Activated T-helper 1 cell treated with anti-CD3 and anti-CD28 coated beads, Interleukin-12 subunit alpha, Interleukin-12 subunit beta, Interleukin-2, Interleukin-4 antibody, amounts not matched to agents 30 ng/mL and 10 ng/mL and 1 ng/mL, durations not matched to agents 14 hours and 24 hours and 36 hours (primary cell): ENCODE measurements at places on chromosomes 1 and 21. TPM values are rescaled to one million over a fixed set of nuclear protein-coding genes. Genes with fewer than 3 reads are reported as not detected.
A peak's percentile ranks its signal among the peaks of the same experiment; 100 is the strongest.

Gene DDR2
- 0.44 and 0.66 TPM in 2 replicates for total RNA-seq

DNA sequence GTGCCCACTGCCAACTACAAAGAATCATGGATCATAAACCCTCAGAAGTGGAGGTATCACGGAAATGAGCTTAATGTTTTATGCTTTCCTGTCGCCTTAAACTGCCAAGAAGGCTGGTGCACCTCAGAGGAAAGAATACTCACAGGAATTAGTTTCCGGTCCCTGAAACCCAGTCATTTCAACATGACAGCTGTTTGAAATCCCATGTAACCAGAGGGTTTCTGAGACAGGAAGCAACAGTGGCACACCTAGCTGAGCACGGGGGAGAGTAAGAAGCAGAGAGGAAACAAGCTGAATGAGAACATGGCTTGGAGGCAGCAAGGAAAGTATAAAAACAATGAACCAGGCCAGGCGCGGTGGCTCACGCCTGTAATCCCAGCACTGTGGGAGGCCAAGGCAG lies 3.9 kb downstream of the JAK1 start:
- peak; percentile 29 for DNase-seq

DNA sequence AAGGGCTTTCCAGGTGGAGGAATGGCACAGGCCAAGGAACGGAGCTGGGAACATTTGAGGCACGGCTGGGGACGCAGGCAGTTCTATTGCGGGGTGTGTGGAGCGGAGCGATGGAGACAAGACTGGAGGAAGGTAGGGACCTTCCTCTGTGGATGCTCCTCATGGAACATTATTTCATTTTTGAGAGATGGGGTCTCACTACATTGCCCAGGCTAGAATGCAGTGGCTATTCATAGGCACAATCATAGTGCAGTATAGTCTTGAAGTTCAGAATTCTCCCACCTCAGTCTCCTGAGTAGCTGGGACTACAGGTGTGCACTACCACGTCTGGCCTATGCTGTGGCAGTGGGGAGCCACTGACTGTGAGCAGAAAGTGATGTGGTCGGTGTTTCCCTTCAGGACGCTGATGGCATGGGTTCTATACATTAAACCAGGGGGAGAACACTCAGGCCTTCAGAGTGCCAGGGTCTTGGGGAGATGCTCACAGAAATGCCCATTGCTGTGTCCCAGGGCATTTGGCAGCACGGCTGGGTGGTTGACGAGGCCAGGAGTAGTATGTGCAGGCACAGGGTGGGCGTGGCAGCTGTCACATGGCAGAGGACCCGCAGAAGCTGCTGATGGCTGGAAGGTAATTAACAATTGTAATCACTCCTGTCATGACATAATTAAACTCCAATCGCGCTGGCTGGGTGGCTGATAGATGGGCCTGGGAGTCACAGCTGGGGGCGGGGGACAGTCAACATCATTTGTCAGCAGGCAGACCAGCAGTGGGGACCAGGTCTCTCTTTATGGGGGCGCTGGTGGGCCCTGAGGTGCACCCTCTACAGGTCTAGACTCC lies 40.8 kb upstream of the ACOT11 start:
- DNase-seq, result no peak

DNA sequence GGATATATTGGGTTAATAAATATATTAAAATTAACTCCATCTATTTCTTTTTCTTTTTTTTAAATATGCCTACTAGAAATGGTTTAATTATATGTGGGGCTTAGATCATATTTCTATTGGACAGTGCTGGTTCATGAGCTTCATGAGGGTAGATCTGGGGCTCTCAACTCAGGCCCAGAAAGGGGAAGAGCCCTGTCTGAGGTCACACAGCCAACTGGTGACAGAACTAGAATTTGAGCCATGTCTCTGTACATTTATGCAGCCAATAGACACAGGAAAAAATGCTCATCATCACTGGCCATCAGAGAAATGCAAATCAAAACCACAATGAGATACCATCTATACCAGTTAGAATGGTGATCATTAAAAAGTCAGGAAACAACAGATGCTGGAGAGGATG lies 5.1 kb upstream of the EPHB2 start:
- DNase-seq, result no peak

- no peak for DNase-seq
Measured at GRCh38 chr1:36781098-36781497, 253.2 kb downstream of the GRIK3 start.

Gene LDLRAD2
- total RNA-seq, result not detected in 2 replicates

GRCh38 chr1:90220496-90220895 lies 225.6 kb downstream of the ZNF326 start:
- DNase-seq, result no peak

GRCh38 chr21:28256837-28257236 lies 735.8 kb downstream of the LTN1 start:
- no peak for DNase-seq

- peak; percentile 11 for DNase-seq
Measured at GRCh38 chr21:42061195-42061985, 9.7 kb upstream of the UMODL1 start.

- DNase-seq, result no peak
Measured at GRCh38 chr1:84907095-84907827, 14.3 kb upstream of the LPAR3 start.

DNA sequence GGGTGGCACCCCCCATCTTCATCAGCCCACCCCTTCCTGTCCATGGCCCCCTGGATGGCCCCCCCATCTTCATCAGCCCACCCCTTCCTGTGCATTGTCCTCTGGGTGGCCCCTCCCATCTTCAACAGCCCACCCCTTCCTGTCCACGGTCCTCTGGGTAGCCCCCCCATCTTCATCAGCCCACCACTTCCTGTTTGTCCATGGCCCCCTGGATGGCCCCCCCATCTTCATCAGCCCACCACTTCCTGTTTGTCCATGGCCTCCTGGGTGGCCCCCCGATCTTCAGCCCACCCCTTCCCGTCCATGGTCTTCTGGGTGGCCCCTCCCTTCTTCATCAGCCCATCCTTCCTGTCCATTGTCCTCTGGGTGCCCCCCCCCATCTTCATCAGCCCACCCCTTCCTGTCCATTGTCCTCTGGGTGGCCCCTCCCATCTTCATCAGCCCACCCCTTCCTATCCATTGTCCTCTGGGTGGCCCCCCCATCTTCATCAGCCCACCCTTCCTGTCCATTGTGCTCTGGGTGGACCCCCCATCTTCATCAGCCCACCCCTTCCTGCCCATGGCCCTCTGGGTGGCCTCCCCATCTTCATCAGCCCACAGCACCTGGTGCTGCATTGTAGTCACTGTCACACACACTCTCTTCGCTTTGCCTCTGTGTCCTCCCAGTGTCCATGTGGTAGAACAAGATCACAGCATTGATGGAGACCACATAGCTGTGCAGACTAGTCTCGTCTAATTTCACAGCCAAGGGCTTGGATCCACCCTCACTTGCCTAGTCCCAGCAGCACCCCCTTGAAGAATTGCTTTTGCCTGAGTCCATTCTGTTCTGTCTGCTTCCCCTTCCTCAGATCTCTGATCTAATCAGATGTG lies 95.9 kb downstream of the PCBP3 start:
- no peak for DNase-seq

Gene TCHH
- not detected in 2 replicates for total RNA-seq

Gene SFPQ
- 398 and 404 TPM in 2 replicates for total RNA-seq

DNA sequence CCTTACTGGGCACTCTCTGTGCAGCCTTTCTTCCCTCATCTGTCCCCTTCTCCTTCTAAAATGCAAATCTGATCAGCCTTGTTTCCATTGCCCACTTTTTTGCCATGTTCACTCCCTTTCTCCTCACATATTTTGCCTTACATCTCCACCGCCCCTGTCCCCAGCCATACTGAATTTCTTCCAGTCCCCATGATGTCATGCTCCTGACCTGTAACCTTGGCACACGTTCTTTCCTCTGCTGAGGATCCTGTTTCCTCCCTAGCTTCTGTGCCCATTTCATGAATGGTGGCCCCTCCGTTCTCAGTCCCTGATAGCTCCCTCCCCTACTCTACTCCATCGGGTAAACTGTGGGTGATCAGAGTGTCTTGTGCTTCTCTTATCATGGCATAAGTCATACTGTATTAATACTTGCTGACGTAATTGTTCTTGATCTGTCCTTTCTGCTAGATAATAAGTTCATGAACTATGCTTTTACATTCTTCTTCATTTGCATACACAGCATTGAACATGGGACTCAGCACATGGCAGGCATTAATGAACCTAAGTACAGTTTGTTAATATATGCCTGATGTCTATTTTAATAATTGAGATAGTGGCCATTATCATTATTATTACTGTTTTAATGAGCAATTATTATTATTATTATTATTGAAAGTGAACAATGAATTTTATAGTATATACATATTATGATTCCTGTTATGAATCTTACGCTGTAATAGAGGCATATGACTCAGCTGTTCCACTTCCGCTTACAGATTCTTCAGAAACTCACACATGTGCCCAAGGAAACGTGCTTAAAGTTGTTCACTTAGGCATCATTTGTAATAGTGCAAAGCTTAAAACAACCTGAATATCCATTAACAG lies 28.5 kb downstream of the MAP3K21 start:
- DNase-seq, result no peak

DNA sequence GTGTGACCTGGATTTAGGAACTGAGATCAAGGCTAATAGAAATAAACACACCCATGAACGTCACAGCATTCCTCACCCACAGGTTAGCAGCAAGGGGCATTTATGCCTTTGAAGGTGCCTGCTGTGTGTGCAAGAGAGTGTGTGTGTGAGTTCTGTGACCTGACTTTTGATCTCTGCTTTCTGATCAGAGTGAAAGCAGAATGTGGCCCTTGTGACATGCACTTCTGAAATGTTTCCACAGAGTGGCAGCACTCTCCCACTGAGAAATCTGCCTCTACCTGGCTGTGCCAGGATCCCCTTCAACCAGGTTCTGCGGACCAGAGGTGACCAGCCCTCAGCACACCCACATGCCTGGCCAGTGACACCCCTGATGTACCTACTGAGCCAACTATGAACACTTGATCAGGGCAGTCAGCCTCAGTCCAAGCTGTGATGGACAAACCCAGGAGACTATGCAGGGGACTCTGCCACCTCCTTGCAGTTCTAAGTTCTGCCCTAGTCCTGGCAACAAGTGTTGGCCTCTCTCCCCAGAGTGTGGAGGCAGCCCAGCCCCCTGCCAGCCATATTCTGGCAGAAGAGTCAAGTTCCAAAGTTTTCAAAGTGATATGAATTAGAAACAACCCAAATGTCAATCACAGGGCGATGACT lies 41.0 kb downstream of the RXRG start:
- peak; percentile 21 for DNase-seq

DNA sequence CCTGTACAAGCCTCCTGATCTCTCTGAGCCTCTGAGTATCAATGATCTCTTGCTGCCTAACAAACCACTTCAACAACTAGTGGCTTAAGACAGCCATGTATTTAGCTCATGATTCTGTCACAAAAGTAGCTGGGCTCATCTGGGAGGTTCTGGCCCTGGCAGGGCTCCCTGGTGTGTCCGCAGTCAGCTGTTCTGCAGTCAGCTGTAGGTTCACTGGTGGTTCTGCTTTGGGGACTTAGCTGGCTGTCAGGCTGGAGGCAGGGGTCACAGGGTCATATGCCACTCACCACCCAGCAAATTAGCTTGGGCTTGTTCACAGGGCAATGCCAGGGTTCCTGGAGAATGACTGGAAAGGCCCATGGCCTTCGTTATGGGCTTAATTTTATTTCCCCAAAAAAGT lies 64.8 kb downstream of the DISP3 start:
- DNase-seq, result no peak

GRCh38 chr1:165298203-165298820 lies 58.2 kb downstream of the LMX1A start:
- no peak for DNase-seq

DNA sequence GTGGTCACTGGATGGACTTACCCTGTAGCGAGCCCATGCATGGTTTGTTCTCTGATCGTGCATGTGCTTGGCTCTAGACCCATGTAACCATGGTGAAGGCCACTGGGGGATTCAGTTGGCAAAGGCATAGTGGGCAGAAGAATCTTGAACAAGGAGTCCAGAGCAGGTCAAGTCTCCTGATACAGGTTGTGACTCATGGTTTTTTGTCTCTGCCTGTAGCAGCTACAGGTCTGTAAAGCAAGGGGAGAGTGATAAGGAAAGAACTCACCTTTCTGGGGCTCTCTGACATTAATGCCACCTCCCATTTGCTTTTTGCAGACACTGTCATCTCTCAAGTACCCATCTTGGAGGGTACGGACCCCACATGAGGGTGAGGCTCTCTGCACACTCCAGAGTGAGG lies 153.4 kb upstream of the CAMK1G start:
- no peak for DNase-seq

Gene NCAM2
- total RNA-seq, result not detected in 2 replicates

Gene DTL
- 91.0 and 94.8 TPM in 2 replicates for total RNA-seq

Gene ELF3
- total RNA-seq, result 0.23 and 0.59 TPM in 2 replicates

GRCh38 chr1:86068841-86069756 lies 87.5 kb downstream of the COL24A1 start:
- no peak for DNase-seq

DNA sequence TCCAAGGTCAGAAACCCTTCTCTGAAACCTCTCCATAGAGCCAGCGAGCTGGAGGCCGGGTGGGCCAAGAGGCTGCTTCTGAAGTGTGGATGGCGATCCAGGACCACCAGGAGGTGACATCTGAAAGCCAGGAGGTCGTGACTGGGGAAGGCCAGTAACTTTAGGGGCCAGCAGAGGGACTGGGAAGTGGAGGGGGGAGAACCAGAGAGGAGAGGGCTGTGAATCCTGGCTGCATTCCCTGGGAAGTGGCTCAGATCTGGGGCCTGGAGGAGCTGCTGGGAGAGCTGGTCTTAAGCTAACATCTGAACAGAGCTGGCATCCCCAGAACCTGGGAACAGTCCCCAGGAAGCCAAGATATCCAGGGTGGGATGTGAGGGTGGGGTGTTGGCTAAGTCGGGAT lies 11.3 kb upstream of the EPHA8 start:
- DNase-seq, result no peak

Gene PLA2G2F
- total RNA-seq, result not detected in 2 replicates

Gene RNF186
- not detected in 2 replicates for total RNA-seq

Gene C1orf87
- total RNA-seq, result not detected in 2 replicates

- DNase-seq, result no peak
Measured at GRCh38 chr1:33608825-33609400, 136.5 kb downstream of the ZSCAN20 start.

DNA sequence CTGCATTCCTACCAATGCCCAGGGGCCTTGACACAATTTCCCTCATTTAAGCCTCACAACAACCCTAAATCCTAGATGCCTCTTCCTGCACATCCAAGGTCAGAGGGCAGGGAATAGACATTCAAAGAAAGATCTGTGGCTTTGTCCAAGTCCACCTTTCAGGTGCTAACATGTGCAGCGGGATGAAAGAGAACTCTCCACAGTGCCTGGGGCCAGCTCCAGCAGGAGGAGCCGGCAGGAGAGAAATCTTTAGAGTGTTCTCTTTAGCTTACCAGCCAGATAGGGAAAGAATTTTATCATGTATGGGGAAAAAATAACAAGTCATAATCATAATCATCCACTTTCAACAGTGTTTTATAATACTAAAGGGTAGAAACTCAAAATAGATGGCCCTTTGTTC lies 319.7 kb downstream of the MATN1 start:
- no peak for DNase-seq
